NCI-H1092 (cell line): ENCODE measurements at places on chromosomes 2 and 18.
A peak's percentile ranks its signal among the peaks of the same experiment; 100 is the strongest.

DNA sequence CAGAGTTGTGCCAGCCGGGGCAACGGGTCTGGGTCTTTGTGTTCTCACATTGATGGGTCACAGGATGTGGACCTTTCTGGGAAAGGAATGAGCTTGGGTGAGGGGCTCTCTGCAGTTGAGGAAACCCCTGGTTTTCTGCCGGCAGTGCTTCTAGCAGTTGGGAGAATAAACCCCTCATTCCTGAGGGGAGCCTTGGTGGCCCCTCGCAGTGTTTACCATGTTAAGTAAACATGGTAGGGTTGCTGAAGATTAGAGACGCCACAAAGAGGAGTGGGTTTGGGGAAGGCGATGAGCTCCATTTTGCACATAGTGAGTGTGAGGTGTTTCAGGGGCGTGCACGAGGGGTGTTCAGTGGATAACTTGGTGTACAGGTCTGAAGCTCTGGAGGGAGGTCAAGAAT is 27.7 kb upstream of the PUM2 start:
- DNase-seq: no peak

GRCh38 chr2:18154259-18154658 is 275.8 kb downstream of the KCNS3 start:
- DNase-seq: no peak

- DNase-seq: no peak
These were observed 256.4 kb downstream of the CDCA7 start for GRCh38 chr2:173611121-173611520.

GRCh38 chr2:235005603-235006259 is 53.9 kb downstream of the SH3BP4 start:
- no peak for DNase-seq

DNA sequence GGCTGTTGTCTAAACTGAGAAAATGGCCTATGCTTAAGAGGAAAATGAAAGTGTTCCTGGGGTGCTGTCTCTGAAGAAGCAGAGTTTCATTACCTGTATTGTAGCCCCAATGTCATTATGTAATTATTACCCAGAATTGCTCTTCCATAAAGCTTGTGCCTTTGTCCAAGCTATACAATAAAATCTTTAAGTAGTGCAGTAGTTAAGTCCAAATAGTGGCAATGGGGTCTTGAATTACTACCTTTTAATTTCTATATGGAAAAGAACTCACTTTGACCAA is 13.8 kb upstream of the ALLC start:
- DNase-seq: no peak

GRCh38 chr18:13617826-13618515 is 108.4 kb downstream of the FAM210A start:
- DNase-seq: no peak

DNA sequence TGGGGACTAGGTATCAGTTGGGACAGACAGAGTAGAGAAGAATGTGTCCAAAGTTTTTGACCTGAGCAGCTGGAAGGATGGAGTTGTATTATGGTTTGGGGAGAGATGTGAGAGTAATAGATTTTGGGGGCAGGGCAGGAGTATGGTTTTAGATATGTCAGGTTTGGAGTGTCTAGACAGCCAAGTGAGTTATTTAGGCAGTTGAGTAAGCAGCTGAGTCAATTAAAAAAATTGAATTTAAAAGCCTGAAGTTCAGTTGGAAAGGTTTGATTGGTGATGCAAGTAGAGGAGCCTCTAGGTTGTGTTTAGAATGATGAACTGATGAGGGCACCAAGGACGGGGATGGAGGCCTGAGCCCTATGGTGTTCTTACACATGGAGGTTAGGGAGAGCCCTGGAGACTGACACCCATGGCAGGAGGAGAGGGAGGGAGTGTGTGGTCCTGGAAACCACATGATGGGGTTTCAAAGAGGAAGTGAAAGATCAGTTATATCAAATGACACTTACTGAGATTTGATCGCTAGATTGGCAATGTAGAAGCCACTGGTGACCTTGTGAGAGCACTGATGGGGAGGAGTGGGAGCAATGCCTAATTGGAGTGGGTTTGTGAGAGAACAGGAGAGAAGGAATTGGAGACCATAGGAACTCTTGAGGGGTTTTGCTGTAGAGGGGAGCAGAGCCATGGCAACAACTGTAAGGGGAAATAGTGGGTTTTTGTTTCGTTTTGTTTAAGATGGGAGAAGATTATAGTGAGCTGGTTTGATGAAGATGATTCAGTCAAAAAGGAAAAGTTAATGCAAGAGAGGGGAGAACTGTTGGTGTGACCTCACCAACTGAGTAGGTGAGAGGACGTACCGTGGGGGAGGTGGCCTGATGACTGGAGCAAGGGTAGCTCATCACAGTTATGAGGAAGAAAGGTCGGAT is 10.3 kb downstream of the ITGA6 start:
- no peak for DNase-seq

- DNase-seq: no peak
These were observed 92.8 kb downstream of the ASAP2 start for GRCh38 chr2:9299161-9300100.

DNA sequence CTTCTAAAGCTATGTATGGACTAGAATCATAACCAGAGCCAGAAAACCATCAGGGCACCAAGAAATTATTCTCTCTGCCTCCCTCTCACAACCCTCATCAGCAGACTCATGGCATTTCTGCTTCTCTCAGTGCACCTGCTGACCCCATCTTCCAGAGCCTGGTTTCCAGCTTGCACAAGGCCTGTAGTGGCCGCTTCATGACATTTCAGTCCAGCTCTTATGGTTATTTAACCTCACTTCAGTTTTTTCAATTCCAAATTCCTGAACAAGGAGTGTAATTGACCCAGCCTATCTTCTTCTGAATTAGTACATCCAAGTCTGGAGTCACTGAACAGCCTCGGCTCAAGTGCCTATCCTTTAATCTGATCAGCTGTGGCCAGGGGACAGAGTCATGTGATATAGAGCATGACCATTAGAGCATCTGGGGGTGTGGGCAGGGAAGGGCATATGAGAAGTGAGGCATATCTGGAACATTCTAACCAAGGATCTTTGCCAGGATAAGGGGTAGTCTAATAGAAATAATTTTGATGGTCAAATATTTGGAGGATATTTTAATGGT is 97.2 kb upstream of the TMEM17 start:
- DNase-seq: no peak

GRCh38 chr2:180325416-180326120 is 318.5 kb upstream of the CWC22 start:
- DNase-seq: no peak

- no peak for DNase-seq
These were observed 70.9 kb downstream of the NFATC1 start for GRCh38 chr18:79466591-79466990.

DNA sequence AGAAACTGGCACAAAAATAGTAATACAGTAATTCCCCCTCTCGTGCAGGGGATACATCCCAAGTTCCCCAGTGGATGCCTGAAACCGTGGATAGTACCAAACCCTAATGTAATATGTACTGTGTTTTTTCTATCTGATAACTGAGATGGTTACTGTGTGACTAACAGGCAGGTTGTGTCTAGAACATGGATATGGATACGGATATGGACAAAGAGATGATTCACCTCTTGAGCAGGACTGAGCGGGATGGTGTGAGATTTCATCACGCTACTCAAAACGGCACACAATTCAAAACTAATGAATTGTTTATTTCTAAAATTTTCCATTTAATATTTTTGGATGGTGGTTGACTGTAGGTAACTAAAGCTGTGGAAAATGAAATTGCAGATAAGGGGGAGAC is 3.4 kb downstream of the MBD1 start:
- DNase-seq: no peak

GRCh38 chr2:174341293-174341994 is 6.7 kb downstream of the SP9 start:
- peak; percentile 63 for DNase-seq

DNA sequence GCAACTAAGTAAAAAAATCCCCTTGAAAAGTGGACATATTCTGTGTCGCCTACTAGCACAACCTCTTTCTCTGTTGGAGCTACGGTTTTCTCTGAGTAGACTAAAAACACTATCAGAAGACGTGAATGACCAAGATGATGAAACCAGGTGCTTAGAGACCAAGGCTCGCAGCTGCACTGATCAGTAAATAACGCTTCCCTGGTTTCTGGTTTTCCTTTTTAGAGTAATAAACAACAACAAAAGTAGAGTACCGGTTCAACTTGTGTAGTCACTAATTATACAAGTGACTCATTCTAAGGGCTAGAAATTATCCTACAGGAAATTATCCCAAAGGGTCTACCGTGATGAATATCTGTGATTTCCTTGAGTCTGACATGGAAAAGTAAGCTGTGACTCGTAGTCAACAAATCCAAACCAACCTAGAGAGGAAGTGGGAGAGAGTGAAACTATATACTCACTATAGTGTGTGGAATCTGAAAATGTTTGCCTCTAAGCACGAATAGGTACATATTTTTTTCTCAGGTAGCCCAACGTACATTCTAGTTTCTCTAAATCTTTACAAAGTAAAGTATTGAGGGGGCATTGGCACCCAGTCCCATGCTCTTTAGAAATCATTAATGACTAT is 17.8 kb downstream of the RASGRP3 start:
- no peak for DNase-seq

DNA sequence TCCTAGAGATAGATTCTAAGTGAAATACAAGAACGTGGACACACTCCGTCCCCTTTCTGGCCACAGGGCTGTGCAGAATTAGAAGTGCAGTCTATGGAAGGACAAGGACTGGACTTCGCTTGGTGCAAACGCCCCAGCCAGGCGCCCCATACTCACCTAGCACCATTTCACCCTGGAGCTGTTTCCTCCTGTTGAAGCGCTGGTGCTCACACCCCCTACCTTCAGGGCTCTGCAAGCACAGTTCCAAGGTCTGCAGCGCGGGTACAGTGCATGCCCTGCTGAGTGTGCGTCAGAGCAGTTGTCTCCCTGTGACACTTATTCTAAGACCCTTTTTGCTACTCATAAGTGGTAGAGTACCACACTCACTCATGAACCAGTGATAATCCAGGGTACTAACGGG is 3.0 kb downstream of the HPCAL1 start:
- DNase-seq: no peak

DNA sequence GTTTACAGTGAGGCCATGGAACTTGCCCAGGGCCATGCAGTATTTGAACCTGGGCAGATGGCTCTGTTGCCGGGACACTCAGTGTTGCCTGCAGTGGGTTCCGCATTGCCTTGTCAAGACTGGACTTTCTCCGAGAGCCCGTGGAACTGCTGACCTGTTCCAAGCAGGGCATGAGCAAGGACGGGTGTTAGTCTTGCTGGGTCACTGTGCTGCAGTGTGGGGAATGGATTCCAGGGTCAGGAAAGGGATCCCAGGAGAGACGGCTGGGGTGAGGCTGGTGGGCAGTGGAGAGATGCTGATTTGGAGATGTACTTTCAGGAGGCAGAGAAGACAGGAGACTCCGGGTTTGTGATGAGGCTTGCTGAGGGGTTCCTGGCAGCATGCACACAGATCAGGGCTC is 348.7 kb upstream of the HS6ST1 start:
- DNase-seq: no peak

DNA sequence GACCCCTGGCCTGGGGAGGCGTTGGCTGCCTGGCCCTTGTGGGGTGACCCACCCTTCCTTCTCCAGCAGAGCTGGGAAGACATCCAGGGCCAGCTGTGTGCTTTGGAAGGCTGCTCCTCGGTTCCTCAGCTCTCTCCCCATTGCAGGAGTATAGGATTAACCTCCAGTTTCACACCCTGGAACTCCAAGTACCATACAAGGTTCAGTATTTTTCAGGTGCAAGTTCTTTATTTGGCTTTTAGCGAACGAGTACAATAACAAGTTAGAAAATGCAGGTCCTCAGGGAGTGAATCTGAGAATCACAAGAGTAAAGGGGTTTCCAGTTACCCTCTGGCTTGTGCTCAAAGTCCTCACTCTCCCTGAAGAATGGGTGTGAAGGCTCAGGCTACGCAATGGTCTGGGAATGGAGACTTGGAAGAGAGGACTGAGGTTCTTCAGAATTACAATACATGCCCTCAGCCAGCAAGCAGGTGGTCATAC is 101.2 kb downstream of the APOB start:
- no peak for DNase-seq

- no peak for DNase-seq
These were observed 12.7 kb downstream of the DGUOK start for GRCh38 chr2:73939419-73939818.

- DNase-seq: no peak
These were observed 118.4 kb downstream of the TANC1 start for GRCh38 chr2:159086826-159087225.

GRCh38 chr2:199765646-199766045 is 85.3 kb downstream of the FTCDNL1 start:
- DNase-seq: no peak

DNA sequence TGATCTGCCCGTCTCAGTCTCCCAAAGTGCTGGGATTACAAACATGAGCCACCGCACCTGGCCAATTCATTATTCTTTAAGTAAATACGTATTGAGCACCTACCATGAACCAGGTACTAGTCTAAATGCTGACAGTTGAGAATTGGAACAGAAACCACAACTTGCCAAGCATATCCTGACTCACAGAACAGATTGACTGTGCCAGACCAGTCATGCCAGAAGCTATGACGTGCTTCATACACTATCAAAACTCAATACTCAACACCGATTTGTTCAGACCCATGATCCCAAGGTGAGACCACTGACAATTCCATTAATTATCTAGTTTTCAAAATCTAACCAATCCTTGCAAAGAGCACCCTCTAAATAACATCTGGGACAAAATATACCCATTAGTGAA is 148.6 kb downstream of the B3GNT2 start:
- DNase-seq: no peak

DNA sequence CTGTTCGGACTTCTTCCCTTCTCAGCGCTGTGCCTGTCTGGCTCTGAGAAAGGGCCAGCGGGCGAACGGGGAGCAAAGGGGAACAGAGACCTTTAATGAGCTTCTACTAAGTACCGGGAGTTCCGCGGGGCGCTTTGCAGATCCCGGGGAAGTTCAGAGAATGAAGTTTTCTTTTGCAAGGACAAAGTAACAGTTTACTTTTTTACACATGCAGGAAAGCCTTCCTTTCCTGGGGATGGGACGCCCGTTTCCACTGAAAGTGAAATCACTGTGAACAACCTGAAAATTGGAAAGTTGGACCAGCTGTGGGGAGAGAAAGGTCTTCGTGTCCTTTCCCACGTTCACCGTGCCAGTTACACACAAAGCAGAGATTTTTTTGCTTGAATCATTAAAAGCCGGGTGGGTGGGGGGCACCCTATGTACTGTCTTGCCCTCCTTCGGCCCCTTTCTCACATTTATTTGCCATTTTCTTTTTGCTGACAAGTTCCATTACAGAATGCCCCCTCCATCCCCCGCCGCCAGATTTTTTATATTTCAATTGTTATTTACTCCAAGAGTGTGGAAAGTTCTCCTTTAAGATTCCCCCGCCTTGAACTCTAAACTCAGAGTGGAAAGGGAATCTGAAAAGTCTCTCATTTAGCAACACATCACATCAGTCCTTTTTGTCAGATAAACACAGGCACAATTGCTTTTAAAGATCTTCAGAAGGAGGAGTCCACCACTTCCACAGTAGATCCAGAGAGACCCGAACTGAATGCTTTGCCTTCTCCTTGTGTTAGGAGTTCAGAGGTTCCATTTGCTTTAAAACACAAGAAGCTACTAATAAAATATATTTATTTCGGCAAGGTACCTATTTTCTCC is 1.1 kb upstream of the FN1 start:
- DNase-seq: no peak
